ENCODE measurements at places on chromosomes 6 and 20.

DNA sequence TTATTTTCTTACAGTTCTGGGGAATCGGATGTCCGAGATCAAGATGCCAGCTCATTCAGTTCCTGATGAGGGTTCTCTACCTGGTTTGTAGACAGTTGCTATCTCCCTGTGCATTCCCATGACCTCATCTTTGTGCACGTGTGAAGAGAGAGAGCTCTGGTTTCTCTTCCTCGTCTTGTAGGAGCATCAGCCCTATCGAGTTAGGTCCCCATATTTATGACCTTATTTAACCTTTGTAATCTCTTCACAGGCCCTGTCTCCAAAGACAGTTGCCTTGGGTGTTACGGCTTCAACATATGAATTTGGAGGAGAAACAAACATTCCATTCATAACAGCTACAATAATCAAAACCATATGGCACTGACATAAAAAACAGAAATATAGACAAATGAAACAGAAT lies 455.3 kb downstream of the HACE1 start:
- no peak for DNase-seq

GRCh38 chr20:23528867-23529431 lies 38.0 kb downstream of the CST8 start:
- no peak for DNase-seq

DNA sequence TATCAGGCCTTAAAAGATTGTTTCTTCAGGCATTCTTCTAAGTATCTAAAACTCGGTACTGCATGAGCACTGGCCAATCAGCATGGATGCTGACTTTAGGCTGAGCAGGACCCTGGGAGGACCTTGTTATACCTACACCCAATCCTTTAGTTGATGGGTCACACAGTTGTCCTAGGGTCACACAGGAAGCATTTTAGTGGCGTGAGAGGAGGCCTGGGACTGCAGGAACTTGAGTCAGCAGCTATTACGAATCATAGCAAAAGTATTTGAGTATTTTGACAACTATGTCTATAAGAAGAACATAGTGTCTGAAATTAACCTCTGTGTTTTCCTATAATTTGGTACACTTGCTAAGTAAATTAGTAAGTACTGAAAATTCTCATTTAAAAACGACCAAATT lies 741.4 kb downstream of the HACE1 start:
- DNase-seq = no peak

DNA sequence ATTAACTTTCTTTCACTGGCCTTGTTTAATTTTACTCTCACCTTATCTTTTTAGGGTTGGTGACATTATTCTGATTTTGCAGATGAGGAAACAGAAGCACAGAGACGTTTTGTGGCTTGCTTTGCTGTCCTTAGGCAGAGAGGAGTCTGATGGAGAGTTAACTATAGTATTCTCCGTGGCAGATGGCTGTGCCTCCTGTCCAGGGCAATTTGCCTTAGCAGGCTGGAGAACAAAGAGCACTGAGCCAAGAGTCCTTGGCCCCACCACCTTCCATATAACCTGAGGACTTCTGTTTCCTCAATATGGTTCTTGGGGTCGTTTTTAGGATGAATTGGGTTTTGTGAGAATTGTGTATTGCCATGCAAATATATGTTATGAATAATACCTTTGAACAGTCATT lies 71.4 kb upstream of the BACH2 start:
- no peak for DNase-seq

DNA sequence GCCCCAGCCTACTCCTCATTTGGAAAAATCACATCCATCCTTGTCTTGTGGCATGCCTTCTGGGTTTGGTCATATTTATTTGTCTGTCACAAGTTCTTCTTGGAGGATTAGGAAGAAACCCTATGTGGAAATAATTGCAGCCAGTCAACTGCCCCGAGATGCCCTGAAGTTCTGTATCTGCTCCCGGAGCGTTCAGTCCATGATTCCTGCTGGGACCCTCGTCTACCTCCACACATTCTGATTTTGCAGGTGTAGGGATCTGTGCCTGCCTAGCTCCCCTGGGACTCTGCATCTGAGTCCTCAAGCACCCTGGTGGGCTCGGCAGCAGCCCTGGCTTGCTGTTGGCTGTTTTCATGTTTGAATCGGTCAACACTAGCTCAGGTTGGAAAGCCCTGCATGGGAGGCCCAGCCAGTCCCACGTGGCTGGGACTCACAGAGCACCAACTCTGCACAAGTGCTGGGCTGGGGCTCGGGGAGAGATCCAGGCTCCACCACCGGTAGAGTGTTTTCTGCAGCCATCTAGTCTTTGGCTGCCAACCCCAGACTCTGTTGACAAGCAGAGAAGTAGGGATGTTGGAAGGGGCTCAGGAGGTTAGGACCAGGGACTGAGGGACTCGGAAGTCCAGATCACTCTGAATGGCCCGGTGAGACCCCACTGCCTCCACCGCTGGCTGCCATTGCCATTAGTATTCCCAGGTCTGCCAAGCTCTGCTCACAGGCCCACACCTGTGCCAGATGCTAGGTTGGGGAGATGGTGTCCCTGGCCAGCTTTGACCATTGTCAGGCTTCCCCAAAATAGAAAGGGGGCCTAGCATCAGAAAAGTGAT lies 183.5 kb upstream of the CST7 start:
- DNase-seq = peak; percentile 12

GRCh38 chr6:35165630-35166071 lies 24.5 kb upstream of the TCP11 start:
- no peak for DNase-seq

- no peak for DNase-seq
These were observed 143.9 kb upstream of the RALGAPA2 start for GRCh38 chr20:20856306-20856705.

DNA sequence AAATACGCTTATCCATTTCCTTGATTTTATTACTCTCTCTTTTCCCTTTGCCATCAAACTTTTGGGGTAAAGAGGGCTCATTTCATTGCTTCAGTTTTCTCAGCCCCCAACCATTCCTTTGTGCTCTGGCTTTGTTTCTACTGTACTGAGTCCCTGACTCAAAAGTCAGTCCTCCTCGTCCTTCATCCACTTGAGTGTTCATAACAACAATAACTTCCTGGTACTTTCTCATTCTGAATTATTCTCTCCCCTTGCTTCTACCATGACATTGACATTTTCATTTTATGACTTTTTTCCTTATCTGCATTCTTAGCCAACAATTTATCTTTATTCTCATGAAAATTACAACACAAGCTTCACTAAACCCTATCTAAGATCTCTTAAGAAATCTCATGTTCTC lies 911 bp downstream of the ENPP3 start:
- no peak for DNase-seq

GRCh38 chr20:38838326-38838725 lies 32.8 kb downstream of the PPP1R16B start:
- no peak for DNase-seq

DNA sequence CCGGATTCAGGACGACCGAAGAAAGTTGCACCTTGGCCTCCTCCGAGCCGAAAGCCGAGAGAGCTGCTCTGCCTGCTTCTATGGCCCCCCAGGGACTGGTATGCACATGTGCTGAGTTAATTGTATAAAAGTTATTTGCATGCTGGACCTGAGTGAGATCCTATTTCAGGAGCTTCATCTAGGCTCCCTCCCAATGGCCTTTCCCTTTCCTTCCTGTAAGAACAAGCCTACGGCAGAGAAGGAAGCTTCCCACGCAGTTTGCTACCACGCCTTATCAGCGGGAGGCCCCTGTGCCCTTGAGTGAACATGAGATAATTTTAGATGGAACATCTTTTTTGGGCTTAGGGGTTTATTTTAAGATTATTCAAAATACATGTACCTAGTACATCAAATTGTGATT lies 65.9 kb downstream of the RIN2 start:
- no peak for DNase-seq

GRCh38 chr6:152499931-152500330 lies 137.2 kb downstream of the SYNE1 start:
- no peak for DNase-seq

DNA sequence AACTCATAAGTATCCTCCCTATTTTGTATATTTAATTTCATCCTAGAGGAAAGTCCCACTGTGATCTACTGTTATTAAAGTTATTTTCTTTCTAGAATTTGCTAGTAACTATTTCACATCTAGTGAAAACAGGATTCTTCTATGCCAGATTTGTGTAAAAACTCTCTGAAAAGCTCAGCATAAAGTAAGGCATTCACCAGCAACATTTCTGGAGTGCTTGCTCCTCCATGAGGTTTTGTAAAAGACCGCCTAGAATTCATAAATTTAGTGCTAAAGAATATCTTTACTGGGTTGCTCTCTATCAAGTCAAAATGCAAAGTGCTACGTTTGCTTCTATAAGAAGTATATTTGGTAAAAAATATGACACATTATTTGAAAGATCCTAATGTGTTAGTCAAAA lies 173.5 kb upstream of the IRAK1BP1 start:
- no peak for DNase-seq
